Neural progenitor cell (in vitro differentiated cells): ENCODE measurements at places on chromosomes 7 and 10. TPM values are rescaled to one million over a fixed set of nuclear protein-coding genes. Genes with fewer than 3 reads are reported as not detected.

DNA sequence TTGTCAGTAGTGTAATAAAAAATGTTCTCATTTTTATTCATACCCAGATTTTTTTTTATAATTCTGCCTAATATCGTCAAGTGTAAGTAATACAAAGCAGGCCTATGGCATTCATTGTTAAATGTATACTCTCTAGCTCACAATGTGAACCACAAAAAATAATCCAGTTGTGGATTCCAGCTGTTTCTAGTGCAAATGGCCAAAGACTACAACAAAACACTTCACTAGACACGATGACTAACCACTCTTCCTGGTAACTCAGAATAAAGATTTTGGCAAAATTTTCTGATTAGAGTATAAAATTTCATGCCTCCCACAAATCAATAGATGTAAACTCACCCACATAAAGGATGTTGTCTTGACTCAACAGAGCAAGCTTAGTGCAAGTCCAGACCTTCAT, 396.6 kb downstream of the DGKB start:
- no peak for DNase-seq

DNA sequence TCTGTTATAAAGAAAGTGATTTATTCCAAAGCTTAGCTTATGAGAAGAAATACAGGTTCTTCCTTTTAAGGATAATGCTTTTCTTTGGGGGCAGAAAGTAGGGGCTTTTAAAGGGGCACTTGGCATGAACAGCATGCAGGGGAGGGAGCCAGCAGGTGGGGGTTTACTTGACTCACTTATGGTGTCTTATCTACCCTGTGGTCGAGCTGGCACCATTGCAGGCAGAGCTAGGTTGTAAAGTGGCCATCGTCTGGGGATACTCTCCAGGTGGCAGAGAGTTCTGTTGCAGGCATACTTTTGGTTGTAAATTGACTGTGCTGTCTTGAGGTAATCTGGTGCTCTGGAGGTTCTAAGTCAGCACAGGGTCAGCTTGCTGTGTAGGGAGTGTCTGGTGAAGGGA, 26.3 kb upstream of the IFRD1 start:
- no peak for DNase-seq

- DNase-seq, result peak; percentile 84
These were observed 3.6 kb downstream of the FAM53B start for GRCh38 chr10:124740369-124741280.

DNA sequence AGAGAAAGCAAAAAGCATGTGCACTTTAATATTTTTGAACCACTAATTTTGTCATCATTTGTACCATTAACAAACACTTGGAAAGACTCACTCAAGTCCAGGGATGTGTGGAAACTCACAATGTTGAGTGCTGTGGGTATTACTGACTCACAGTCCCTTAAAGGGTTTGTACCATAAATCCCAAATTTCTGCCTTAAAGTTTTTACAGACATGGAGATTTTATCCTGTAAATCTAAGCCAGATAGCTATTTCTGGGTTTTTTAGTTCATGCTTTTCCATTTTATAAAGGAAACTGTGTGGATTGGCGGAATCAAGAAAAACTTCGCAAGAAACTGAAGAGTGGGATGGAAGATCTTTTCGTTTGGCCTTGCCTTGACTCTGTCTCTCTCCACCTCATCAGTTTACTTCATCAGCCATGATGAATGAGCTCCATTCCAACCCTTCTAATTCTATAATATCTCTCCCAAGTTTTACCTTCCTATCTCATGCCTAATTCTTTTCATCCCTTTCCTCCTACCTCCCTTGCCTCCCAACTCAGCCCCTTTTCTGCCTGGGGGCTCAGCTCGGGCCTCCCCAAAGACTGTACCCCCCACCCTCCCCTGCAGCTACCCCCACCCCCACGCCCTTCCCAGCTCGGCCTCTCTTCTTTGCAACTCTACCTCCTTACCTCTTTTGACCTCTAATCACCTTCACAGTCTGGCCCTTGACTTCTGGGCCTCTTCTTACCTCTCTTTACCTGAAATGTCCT, 218.5 kb upstream of the MKLN1 start:
- no peak for DNase-seq

- no peak for DNase-seq
These were observed 52.0 kb upstream of the SMNDC1 start for GRCh38 chr10:110356628-110357245.

GRCh38 chr7:21029006-21029405, 242.3 kb upstream of the SP8 start:
- DNase-seq, result peak; percentile 53

DNA sequence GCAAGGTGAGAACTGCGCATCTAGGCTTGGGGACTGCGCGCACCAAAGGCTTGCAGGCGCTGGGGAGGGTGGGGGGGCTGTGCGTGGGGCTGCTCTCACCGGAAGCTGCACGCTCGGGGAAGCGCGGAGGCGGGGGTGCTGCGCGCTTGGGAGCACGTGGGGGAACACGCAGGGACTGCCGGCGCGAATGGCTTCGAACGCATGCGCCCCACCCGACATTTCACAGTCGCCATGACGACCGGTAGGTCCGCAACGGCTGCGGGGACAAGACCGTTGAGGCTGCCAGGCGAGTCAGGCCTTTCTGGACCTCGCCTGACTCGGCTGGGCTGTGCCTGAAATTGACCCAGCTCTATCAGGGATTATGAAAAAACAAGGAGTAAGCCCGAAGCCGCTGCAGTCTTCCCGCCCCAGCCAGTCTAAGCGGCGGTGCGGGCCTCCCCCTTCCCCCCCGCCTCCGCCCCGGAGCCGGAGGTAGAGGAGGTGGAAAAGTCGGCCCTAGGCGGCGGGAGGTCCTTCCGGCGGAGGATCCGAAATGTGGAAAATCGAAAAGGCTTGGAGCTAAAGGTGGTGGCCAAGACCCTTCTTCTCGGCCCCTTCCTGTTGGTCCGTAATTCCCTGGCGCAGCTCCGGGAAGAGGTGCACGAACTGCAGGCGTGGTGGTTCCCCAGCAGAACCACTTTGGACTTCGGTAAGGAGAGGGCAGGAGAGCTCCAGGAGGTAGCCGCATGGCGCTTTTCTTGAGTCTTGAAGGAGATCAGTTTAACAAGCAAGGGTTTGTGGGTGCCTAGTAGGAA, 34.9 kb upstream of the STEAP1 start:
- peak; percentile 48 for DNase-seq

- no peak for DNase-seq
These were observed 397.9 kb downstream of the TNS3 start for GRCh38 chr7:47183862-47184590.

DNA sequence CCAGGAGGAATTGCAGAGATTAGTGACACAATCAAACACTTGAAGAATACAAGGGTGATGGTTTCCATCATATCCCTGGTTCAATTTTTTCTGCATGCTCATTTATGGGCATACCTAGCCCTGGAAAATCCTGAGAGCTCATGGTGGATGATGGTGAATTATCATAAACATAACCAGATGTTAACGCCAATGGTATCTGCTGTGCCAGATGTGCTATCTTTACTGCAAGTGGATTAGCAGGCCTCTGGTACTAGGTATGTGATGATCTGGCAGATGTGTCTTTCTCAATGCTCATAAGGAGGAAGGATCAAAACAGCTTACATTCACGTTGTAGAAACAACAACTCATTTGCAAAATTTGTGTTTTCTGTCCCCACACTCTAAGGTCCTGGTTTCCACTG, 150.5 kb downstream of the FZD1 start:
- DNase-seq, result no peak

- no peak for DNase-seq
These were observed 3.3 kb downstream of the PRRT4 start for GRCh38 chr7:128358233-128358632.

DNA sequence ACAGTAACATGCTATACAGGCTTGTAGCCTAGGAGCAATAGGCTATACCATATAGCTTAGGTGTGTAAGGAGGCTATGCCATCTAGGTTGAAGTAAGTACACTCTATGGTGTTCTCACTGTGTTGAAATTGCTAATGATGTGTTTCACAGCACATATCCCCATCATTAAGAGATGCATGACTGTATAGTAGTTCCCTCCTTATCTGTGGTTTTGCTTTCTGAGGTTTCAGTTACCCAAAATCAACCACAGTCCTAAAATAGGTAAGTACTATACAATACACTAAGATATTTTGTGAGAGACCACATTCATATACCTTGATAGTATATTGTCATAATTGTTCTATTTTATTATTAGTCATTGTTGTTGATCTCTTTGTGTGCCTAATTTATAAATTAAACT, 12.7 kb downstream of the FZD1 start:
- no peak for DNase-seq

- DNase-seq, result peak; percentile 70
These were observed at the start of gene PWWP2B for GRCh38 chr10:132397036-132397541. Gene PWWP2B, plus strand, starts transcription at chr10:132397200. Its CDS starts 27 bp downstream, at chr10:132397227.

DNA sequence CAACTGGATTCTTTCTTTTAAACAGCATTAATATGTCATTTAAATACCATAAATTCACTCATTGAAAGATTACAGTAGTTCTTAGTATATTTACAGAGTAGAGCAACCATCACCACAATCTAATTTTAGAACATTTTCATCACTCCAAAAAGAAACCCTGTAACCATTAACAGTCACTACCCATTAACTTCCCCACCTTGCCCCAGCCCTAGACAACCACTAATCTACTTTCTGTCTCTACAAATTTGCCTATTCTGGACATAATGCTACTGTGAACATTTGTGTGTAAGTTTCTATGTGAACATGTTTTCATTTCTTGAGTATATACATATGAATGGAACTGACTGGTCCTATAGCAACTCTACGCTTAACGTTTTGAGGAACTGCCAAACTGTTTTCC, 42.4 kb downstream of the P4HA1 start:
- no peak for DNase-seq

DNA sequence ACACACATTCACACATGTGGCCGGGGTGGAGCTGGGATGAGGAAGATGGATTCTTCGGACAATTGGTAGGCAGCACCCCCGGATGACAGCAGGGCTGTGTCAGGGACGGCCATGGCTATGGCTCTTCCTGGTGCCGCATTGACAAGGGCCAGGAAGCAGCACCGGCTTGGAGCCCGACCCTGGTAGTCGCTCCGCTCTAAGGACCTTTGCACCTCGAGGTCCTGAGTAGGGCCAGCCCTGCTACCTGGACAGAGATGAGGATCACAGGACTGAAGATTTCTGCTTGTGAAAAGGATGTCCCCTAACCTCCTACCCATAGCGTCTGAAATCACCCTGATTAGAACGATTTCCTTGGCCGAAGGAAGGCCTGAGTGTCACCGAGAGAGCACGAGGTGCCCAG, 134.1 kb downstream of the ADARB2 start:
- no peak for DNase-seq

DNA sequence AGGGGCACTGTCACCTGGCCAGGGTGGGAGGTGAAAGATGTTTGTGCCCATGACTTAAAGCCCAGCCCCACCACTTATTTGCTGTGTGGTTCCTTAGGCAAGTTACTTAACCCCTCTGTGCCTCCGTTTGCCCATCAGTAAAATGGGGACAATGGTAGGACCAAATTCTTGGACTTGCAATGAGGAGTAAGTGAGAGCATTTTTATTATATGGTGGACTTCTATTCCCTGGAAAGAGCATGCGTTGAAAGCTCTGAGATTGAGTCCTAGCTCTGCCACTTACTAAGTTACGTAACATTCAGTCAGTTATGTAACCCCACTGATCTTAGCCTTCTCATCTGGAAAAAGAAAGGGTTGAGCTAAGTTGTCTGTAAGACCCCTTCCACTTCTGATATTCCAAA, 18.8 kb downstream of the VSIR start:
- DNase-seq, result no peak

DNA sequence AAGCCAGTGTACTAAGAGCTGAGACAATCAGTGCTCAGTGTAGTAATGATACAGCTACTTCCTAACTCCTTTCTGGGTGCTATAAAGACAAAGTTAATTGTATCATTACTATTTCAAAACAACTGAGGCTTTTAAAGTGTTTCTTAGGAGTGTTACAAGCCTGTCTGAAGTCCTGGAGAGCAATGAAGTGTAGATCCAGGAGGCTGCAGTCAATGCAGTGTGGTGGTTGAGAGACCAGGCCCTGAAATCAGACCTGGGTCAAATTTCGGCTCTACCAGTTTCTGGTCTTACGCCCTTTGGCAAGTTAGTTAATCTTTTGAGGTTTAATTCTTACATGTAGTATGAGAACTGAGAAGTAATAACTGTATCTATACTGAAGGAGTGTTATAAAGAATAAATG, 387.0 kb downstream of the SDK1 start:
- no peak for DNase-seq

DNA sequence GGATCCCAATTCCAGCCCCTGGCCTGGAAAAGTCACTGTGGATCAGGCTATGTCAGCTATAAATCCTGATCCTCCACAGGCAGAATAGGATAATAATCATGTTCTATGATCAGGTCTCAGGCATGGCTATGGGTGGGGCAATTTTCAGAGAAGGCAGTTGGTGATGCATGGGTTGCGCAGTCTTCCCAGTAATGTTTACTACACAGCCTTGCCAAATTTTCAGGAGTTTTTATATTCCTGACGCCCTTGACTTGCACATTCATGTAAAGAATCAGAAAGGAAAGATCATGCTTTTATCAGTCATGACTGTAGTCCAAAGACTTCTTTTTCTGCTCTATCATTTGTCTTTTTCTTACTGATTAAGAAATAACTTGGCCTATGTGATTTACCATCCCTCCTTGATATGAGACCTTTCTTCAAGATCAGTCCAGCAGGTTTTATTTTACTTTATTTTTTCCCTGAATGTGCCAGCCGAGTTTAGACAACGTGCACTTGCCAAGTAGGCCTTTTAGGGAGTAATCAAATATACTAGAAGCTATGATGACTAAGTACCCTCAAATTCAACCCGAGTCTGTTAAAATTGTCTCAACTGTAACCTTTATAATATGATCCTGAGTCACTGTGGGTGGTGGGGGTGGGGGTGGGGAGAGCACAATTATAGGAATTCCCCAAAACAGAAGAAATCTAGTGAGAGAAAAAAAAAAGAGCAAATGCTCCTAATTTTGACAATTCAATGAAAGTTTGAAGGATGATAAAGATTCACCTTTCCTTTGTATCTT, 31.9 kb downstream of the ARL4A start:
- no peak for DNase-seq

GRCh38 chr10:61179771-61180170, 235.8 kb upstream of the RHOBTB1 start:
- DNase-seq, result no peak

GRCh38 chr10:98331885-98332284, 63.9 kb upstream of the LOXL4 start:
- peak; percentile 52 for DNase-seq

GRCh38 chr7:24531255-24531654, 42.0 kb upstream of the PALS2 start:
- DNase-seq, result no peak

DNA sequence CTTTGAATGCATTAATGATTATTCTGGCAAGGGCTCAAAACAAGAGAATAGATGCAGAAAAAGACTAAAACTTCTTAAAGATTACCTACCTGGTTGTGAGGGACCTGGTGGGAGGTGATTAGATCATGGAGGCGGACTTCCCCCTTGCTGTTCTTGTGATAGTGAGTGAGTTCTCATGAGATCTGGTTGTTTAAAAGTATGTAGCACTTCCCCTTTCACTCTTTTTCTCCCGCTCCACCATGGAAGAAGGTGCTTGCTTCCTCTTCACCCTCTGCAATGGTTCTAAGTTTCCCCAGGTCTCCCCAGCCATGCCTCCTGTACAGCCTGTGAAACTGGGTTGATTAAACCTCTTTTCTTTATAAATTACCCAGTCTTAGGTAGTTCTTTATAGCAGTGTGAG, 226.6 kb downstream of the ARHGAP12 start:
- DNase-seq, result no peak

Gene NPTX2
- total RNA-seq, result 5.6 and 10.5 TPM in 2 replicates

Gene GPR146
- total RNA-seq, result 0.79 and 3.5 TPM in 2 replicates

Gene WNT8B
- total RNA-seq, result 5.8 and 9.0 TPM in 2 replicates

Gene EVX1
- not detected in 2 replicates for total RNA-seq

Gene FAM107B
- 26.5 and 43.0 TPM in 2 replicates for total RNA-seq

Gene PLAU
- total RNA-seq, result 7.6 and 10.7 TPM in 2 replicates

Gene TMEM184A
- total RNA-seq, result 0.17 and 0.22 TPM in 2 replicates

Gene CYP17A1
- not detected in 2 replicates for total RNA-seq

Gene ATOH7
- 0.93 TPM in 1 of 2 replicates, not detected in the other for total RNA-seq

Gene NPC1L1
- total RNA-seq, result 0.09 TPM in 1 of 2 replicates, not detected in the other
